ENCODE measurements at places on chromosomes 2 and 18.

DNA sequence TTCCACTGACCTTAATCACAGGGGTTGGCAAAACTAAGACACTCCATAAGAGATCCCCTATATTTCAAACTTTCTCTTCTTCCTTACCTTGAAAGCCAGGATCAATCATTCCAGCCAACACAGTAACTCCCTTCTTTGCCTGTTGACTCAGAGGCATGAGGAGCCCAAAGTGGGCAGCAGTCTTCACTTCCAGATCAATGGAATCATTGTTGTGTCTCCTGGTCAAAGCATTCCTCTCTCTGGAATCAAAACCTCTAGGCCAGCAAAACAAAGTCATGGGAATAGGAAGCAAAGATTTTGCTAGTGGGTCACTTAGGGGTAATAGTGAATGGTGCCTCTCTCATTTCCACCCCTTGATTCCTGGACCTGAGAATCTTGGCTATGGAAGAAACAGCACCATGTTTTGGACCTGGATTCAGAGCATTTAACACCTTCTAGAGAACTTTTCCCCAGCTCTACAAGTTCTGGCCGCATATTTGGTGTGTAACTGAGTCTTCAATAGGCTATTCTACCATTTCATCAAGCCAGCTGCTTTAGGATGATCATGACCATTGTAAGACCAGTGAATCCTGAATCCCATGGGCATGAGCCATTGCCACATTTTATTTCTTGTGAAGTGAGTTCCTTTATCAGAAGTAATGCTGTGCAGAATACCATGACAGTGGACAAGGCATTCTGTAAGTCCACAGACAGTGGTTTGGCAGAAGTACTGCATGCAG lies 65.7 kb upstream of the SERPINE2 start:
- no peak for DNase-seq

- DNase-seq: no peak
Measured at GRCh38 chr2:54588244-54588899, 132.2 kb downstream of the SPTBN1 start.

DNA sequence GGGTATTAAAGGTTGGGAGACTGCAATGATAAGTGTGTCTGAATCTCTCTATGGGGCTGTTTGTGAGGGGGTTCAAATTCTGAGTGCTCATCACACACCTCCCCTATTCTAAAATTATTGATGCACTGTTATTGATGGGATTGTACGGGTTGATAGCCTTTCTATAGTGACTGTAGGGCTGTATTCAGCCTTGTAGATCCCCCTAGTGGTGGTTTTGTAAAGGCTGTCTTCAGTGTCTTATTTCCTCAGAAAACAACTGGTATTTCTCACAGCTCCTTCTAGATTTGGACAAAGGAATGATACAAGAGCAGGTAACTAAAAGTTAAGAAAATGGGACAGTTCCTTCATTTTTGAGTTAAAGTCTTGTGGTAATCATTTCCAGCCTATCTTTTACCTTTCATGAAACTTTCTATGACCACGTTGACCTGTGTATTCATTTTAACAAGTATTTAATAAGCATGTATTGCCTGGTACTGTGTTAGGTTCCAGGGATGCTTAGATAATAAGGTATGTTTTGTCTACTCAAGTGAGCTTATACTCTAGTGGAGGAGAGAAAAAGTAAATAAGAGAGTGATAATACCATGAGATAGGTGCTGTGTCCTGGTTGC lies 21.2 kb downstream of the SMAD4 start:
- DNase-seq: no peak

GRCh38 chr2:202599105-202599504 lies 35.7 kb upstream of the FAM117B start:
- no peak for DNase-seq

- no peak for DNase-seq
Measured at GRCh38 chr2:3703757-3704355, 481 bp downstream of the DCDC2C start.

All from activated naive CD4-positive, alpha-beta T cell treated with anti-CD3 and anti-CD28 coated beads, Interleukin-2, amount 50 U/mL, for 16 hours (primary cell).